Smooth muscle cell of trachea (primary cell): ENCODE measurements at places on chromosomes 4 and X. TPM values are rescaled to one million over a fixed set of nuclear protein-coding genes. Genes with fewer than 3 reads are reported as not detected.

CSTF2 gene
- 15.9 and 16.3 TPM in 2 replicates for total RNA-seq

TBX22 gene
- total RNA-seq: not detected in 2 replicates

HSFX1 gene
- 0.87 and 2.0 TPM in 2 replicates for total RNA-seq

VCX2 gene
- total RNA-seq: not detected in 2 replicates

COX7B2 gene
- not detected in 2 replicates for total RNA-seq

CSAG3 gene
- total RNA-seq: not detected in 2 replicates
